ENCODE measurements at places on chromosomes 1 and 21. TPM values are rescaled to one million over a fixed set of nuclear protein-coding genes. Genes with fewer than 3 reads are reported as not detected.

GRCh38 chr1:203089001-203089650 lies 3.3 kb upstream of the MYOG start:
- DNase-seq: no peak

GRCh38 chr1:203099805-203100515 lies 14.1 kb upstream of the MYOG start:
- DNase-seq: no peak

- no peak for DNase-seq
Measured at GRCh38 chr1:116868385-116868784, 41.3 kb upstream of the PTGFRN start.

GRCh38 chr1:169027607-169028320 lies 78.7 kb upstream of the ATP1B1 start:
- no peak for DNase-seq

DNA sequence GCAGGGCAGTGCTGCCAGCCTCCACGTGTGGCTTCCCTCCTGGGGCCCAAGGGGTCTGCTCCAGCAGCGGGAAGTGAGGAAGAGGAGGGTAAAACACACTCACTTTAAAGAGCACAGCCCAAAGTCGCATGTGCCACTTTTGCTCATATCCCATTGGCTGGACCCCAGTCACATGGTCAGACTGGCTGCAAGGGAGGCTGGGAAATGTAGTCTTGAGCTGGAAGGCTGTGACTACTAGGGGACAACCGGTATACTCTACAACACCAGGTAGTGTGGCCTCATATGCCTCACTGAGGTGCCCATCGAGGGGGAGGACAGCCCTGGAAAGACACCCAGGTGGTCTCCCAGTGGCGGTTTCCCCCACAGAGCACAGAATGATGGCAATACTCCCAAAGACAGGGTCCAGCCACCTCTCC lies 45.2 kb downstream of the CAMK2N1 start:
- peak; percentile 47 for DNase-seq

DNA sequence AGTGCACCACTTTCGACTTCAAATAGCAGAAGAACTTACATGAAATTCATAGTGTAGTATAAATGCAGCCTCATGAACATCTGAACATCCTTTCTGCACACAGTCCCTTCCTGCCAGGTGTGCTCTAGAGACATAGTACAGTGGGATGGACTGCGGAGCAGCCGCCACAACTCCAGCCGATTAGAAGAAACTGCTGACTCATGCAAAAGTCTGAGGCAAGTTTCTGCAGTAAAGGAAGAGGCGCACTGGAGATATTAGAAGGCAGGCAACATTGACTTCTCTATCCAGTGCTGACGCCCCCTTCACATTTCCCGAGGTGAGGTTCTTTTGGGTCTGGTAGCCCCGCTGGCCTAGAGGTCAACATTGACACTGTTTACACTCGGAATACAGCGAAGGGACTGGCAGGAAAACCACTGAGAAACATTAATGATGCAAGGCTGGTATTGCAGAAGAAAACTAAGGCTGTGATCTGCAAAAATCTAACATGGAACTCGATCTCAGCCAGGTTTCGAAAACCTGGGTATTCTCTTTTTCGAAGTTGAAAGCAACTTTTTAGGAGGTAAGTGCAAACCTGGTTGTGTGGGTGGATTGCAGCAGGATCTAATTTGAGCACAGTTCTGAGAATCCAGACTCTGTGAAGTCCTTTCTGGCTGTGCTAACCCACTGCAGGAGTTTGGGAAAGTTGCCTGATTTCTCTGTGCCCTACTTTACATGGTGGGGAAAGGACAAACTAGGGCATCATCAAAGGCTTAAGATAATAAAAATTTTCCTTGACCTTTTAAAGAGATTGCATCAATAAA lies 90.7 kb downstream of the CDC7 start:
- peak; percentile 62 for DNase-seq

DNA sequence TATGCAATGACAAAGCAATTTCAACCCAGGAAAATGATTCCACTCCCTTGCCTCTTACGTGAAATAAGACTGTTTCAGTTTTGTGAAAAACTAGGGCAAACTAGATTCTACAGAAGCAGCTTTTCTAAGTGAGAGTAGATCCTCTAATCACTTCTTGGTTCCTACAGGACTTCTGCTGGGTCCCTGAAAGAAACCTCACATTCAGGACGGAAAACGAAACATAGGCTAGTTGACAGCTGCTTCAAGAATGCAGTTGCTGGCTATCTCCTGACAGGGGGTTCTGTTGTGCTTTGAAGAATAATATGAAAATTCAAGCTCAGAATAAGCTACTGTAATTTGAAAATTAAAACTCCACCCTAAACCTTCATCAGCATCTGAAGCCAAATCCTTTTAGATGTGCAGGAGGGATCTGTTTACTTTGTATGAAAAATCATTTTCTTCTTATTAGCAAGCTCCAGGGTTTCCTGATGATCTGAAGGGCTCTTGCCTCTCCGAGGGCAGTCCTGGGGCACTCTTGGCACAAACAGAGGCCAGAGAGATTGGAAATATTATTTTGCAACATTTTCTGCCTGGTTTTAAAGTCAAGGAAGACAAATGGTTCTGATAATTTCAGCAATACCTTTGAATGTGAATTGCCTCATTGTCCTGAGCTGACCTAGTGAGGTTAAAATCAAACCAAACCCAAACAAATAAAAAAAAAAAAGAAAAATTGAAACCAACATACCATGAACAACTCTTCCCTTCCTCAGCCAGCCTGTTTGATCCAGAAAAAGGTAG lies 55.0 kb downstream of the NTMT2 start:
- no peak for DNase-seq

GRCh38 chr1:111832521-111833155 lies 76.9 kb downstream of the DDX20 start:
- DNase-seq: no peak

DNA sequence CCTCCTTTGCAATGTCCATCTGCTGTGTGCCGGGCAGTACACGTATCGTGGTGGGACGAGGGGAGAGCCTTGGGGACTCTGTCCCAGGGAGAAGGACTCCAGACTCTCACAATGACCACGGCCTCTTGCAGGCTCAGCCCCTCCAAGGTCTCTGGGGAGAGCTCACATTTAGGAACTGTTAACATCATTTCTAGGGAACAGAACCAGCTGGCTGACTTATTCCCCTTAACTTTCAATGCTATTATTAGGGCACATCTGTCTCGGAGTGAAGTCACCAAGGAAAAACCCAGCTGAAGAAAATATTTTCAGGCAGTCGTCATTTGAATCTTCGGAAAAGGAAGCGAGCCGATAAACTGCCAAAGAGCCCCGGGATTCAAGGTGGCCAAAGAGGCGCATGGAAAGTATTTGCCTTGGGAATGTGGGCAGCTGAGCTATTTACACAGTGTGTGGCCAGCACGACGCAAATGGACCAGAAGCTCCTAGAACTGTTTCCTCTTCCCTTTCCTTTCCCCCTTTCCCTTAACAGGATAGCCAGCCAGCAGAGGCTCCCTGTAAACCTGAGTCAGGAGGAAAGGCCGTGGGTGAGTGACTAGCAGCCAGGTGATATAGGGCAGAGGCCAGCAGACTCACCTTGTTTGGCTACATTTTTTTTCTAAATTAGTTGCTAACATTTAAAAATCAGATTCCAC lies 74.5 kb downstream of the ITPKB start:
- DNase-seq: peak; percentile 45

DNA sequence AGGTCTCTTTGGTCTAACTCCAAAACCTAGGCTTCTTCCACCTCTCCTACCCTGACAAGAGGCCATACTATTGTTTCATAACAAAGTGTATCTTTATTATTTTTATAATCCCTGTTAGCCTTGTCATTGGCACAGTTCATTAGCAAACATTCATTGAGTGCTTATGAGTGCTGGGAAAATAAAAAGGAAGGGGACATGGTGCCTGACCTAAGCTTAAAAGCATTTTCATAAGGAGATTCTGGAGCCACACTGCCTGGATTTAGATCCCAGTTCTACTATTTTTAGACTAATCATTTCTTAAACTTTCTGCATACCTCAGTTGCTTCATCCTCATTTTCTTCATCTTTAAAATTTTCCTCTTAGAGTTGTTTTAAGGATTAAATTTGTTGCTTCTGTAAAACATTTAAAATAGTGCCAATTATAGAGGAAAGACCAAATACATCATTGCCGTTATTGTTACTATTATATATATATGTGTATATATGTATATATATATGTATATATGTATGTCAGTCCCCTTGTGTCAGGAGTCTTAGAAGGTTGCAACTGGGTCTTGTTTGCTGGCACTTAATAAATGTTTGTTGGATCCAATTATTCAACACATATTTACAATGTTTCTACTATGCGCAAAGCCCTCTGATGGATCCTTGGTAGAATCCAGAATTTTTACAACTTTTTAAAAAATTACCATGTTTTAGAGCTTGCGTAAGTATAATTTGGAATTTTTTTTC lies 250.9 kb upstream of the SGIP1 start:
- DNase-seq: no peak

GRCh38 chr21:45217010-45217409 lies 70.7 kb downstream of the POFUT2 start:
- DNase-seq: no peak

GRCh38 chr1:217605390-217605789 lies 25.5 kb downstream of the GPATCH2 start:
- no peak for DNase-seq

- DNase-seq: no peak
Measured at GRCh38 chr1:185661971-185662370, 72.2 kb upstream of the HMCN1 start.

DNA sequence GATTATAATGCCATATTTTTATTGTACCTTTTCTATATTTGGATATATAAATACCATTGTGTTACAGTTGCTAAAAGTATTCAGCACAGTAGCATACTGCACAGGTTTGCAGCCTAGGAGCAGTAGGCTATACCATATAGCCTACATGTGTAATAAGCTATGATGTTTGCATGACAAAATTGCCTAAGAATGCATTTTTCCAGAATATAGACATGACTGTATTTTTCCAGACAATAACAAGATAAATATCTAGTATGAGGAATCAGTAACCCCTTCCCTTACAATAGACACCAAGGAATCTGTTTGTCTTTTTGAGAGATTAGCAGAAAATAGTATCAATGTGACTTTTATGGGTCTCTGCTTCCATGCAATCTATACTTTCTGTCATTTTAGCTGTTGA lies 228.6 kb downstream of the GRIK1 start:
- DNase-seq: no peak

GRCh38 chr1:43277116-43277876 lies 7.5 kb downstream of the TMEM125 start:
- no peak for DNase-seq

GRCh38 chr1:5402618-5403017 lies 589.6 kb downstream of the NPHP4 start:
- no peak for DNase-seq

DNA sequence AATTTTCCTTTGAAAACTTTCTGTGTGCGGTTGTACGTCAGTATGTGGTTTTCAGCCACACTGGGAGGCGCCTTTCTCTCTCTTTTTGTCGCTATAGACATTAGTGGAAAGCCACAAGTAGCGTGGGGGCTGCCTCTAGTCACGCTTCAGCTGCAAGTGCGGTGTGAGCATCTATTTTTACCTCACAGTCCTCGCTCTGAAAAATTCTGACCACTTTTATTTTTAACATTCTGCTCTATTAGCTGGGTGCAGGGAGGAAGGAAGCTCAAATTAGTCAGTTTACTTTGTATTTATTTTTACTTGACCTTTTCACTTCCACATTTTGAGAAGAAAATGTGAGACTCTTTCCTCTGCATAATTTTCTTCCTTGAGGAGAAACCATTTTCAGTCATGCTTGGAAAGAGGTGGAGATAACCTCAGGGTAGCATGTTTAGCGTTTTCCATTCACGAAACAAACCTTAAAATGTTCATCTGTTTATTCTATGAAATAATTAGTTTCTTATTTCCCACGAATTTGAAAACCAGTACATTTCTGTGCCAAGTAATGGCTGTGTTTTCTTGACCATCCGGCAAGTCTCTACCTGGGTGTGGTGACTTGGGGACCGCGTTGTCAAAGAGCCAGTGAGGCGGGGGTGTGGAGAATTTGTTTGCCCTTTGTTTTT lies 35.6 kb downstream of the ADARB1 start:
- DNase-seq: no peak

- peak; percentile 34 for DNase-seq
Measured at GRCh38 chr1:67880056-67880601, 46.9 kb upstream of the GNG12 start.

- no peak for DNase-seq
Measured at GRCh38 chr1:101302831-101303511, 66.2 kb downstream of the S1PR1 start.

GRCh38 chr21:15210235-15210678 lies 145.5 kb upstream of the NRIP1 start:
- peak; percentile 28 for DNase-seq

The CLCA4 gene
- 0.22 TPM for polyA plus RNA-seq

The FAM151A gene
- polyA plus RNA-seq: 13.5 TPM

The RPE65 gene
- not detected for polyA plus RNA-seq

The AZIN2 gene
- 7.7 TPM for polyA plus RNA-seq

The LCK gene
- 0.79 TPM for polyA plus RNA-seq

The PROK1 gene
- 11.1 TPM for polyA plus RNA-seq

The HRNR gene
- not detected for polyA plus RNA-seq

The DPM3 gene
- 84.1 TPM for polyA plus RNA-seq

The TCP10L gene
- 0.91 TPM for polyA plus RNA-seq

The CRABP2 gene
- 195 TPM for polyA plus RNA-seq

The NVL gene
- polyA plus RNA-seq: 16.5 TPM

The TMEM35B gene
- polyA plus RNA-seq: 51.8 TPM

The CA6 gene
- polyA plus RNA-seq: not detected

The HSD11B1 gene
- polyA plus RNA-seq: not detected

All from hepatocyte (in vitro differentiated cells).